Stimulated activated CD8-positive, alpha-beta memory T cell treated with anti-CD3 and anti-CD28 coated beads, Interleukin-7, amount 100 ng/mL, for 4 hours (primary cell): ENCODE measurements at places on chromosomes 5 and 9.

- no peak for DNase-seq
Measured at GRCh38 chr5:149937610-149938009, 7.0 kb downstream of the PDE6A start.

GRCh38 chr9:85292261-85292660, 449.5 kb downstream of the AGTPBP1 start:
- DNase-seq: no peak

GRCh38 chr9:129394061-129394885, 216.2 kb upstream of the IER5L start:
- no peak for DNase-seq

DNA sequence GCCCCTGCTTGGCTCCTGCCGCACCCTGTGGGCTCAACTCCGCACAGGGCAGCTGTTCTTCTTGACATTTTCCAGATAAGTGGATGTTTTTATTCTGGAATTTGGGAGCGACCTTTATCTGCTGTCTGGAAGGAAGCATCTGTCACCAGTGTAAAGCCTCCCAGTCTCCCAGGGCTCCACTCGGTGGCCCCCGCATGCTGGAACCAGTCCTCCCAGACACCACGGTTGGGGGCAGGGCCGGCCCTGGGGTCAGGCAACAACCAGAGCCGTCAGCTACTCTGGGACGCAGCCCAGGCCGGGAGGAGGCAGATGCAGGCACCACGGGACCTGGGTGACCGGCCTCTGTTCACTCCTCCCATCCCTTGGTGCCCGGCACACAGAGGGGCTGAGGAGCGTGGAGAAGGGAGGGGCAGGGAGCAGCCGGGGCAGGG, 92.8 kb upstream of the ADAMTS2 start:
- DNase-seq: no peak

GRCh38 chr9:127300886-127301447, 36.4 kb downstream of the GARNL3 start:
- DNase-seq: no peak

- no peak for DNase-seq
Measured at GRCh38 chr9:21615446-21615845, 133.3 kb upstream of the IFNE start.

GRCh38 chr9:79945016-79945415, 373.3 kb downstream of the TLE4 start:
- DNase-seq: no peak

GRCh38 chr5:81513982-81514381, 120.0 kb upstream of the ACOT12 start:
- DNase-seq: no peak

DNA sequence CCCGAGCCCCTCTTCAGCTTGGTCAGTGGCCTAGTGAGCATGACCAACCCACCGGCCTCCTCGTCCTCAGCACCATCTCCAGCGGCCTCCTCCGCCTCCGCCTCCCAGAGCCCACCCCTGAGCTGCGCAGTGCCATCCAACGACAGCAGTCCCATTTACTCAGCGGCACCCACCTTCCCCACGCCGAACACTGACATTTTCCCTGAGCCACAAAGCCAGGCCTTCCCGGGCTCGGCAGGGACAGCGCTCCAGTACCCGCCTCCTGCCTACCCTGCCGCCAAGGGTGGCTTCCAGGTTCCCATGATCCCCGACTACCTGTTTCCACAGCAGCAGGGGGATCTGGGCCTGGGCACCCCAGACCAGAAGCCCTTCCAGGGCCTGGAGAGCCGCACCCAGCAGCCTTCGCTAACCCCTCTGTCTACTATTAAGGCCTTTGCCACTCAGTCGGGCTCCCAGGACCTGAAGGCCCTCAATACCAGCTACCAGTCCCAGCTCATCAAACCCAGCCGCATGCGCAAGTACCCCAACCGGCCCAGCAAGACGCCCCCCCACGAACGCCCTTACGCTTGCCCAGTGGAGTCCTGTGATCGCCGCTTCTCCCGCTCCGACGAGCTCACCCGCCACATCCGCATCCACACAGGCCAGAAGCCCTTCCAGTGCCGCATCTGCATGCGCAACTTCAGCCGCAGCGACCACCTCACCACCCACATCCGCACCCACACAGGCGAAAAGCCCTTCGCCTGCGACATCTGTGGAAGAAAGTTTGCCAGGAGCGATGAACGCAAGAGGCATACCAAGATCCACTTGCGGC, 1.8 kb downstream of the EGR1 start:
- peak; percentile 10 for DNase-seq

DNA sequence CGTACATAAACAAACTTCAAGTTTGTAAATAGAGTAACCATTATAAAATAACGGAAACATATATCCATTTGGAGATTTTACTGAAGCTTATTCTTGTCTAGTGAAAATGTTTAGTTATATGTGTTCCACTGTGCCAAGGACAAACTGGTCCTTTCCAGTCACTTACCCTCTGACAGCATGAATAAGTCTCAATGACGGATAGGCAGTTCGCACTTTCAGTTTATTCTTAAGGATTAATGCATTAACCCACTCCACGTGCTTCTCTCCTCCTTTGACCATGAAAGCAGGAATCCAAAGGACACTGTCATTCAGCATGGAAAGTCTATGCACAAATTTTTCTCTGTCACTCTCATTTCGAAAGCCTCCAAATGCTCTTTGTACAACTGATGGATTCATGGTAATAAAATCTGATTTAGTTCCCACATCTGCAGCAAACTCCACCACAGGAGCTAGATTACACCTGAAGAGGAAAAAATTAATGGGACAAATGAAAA, 47.1 kb downstream of the ST8SIA4 start:
- DNase-seq: no peak

GRCh38 chr5:8700222-8700621, 831.3 kb downstream of the MTRR start:
- no peak for DNase-seq

- DNase-seq: peak; percentile 24
Measured at GRCh38 chr9:134396258-134396742, 70.0 kb downstream of the RXRA start.

- no peak for DNase-seq
Measured at GRCh38 chr5:23635938-23636337, 128.5 kb downstream of the PRDM9 start.

DNA sequence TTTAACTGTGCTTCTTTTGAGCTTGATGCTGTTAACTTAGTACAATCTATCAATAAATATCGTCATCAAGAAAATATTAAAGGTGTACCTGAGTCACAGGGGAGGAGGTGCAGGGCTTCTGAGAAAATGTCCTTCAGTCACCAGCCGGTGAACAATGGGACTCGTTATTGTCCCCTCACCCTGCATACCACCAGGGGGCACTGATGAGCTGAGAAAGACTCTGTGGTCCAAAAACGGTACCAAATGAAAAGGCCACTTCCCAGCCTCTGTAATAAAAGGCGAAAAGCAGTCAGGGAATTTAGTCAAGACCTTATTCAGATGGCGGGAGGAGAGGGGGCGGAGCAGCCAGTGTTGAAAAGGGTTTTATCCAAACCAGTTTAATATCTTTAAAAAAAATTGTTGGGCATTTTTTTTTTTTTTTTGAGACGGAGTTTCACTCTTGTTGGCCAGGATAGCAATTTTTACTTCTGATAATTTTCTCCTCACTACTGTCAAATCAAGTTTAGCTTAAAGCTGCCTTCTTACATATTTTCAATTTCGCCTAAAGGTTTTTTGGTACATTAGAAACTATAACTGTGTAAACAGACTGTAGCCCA, 271.9 kb upstream of the ADAMTS16 start:
- DNase-seq: no peak

DNA sequence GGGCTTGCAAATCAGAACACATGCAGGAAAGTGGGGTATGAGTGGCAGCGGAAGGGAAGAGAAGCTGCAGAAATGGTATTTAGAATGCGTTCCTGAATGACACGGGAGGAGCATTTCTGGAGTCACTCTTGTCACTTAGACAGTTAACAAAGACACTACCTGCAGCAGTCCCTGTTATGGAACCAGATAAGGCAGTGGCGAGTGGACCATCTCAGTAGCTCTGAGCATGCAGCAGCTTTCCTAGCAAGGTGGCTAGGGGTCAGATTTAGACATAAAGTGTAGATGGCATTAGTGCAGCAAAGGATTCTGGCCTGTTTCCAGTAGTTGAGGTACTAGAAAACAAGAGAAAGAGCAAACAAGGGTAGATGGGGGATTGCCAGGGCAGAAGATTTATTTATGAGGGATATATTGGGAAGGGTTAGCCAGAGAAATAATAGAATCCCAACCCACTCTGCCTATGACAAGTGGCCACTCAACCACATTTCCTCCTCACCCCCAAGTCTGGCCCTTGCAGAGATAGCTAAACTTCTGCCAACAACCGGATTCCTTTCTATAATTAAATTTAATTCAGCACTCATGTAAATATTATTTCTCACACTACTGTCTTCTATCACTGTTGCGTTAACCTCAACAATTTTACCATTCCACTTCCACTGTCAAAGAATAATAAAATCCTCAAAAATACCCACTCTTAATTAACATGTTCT, 201.6 kb downstream of the DCP2 start:
- DNase-seq: no peak

DNA sequence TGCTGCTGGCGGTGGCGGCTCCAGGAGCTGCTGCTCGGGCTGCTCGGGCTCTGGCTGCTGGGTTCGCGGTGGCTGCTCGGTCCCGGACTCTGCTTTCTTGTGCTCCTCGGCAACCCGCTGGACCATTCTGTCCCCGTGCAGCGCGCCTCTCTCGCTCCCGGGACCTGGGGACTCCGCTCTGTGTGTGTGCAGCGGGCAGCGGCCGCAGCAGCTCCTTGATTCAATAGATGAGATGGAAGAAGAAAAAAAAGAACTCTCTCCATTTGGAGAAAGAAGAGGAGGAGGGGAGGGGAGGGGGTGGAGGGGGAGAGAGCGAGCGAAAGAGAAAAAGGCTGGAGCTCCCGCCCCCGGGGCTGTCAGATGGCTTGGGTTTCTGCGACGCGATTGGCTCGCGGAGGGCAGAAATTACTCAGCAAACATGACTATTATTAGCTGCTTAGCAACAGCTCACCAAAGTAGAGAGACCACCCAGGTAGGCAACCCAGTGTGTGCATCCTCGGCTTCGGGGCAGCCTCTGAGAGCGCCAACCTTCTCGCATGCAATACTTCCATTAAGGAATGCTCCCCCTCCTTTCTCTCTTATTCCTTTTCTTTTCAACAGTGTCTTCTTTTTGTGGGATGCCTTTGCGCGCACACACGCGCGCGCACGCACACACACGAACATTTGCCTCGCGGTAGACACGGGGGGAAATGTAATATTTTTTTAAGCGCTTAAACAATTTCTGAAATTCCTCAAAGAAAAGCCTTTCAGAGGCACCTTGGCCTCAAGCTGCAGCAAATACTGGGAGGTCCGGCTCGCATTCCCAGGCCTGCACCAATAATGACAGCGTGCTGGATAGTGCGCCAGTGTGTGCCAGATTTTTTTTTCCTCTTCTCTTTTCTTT, 7.6 kb downstream of the PTCH1 start:
- DNase-seq: peak; percentile 69

- no peak for DNase-seq
Measured at GRCh38 chr5:2895876-2896275, 144.4 kb upstream of the IRX2 start.

- no peak for DNase-seq
Measured at GRCh38 chr9:38048316-38048969, 20.6 kb downstream of the SHB start.

GRCh38 chr9:68437785-68438184, 81.4 kb downstream of the PGM5 start:
- DNase-seq: no peak

DNA sequence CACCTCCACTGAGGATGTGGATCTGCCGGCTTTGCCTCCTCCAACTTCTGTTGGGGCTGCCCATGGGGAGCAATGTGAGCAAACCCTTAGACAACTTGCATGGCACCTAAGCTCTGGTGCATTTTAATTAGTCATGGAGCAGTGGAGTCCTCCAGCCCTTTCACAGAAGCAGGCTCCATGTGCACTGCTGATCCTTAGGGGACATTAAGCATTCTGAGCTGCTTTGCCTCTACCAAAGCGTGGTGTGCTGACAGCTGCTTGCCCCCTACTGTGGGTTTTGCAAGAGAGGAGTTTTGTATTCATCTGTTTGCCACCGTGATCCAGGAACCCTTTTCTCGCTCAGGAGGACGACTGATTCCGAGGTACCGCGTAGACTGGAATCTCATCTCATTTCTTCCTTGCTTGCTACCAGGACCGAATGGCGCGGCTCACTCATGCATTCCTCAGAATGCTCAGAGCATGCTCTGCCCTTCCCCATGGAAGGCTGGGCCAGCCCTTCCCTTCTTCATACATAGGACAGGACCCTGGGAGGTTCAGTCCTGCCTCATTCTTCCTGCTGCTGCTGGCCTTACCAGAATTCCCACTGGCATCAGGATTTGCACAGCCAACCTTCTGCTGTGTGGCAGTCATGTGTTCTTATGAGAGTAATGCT, 432.5 kb downstream of the GADD45G start:
- no peak for DNase-seq

GRCh38 chr5:88813805-88814575, 69.0 kb downstream of the MEF2C start:
- no peak for DNase-seq

DNA sequence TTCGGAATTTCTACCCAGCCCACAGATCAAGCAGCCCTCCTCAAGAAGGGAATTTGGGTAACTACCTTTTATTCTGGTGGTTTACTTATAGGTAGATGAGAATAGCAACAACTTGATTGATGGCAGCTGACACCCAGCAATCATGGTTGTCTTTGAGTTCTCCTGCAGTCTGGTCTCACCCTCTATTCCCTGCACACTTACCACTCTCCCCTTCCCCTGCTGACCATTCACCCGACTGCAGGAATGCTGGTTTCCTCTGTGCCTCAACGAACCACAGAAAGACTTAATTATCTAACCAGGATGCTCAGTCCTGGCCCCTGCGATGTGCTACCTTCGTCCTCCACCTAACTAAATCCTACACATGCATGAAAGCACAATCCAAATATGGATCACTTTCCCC, 243.0 kb downstream of the RFK start:
- DNase-seq: no peak

GRCh38 chr5:135662061-135662481, 83.3 kb upstream of the CXCL14 start:
- DNase-seq: no peak

- no peak for DNase-seq
Measured at GRCh38 chr5:175750511-175750931, 92.7 kb downstream of the HRH2 start.

DNA sequence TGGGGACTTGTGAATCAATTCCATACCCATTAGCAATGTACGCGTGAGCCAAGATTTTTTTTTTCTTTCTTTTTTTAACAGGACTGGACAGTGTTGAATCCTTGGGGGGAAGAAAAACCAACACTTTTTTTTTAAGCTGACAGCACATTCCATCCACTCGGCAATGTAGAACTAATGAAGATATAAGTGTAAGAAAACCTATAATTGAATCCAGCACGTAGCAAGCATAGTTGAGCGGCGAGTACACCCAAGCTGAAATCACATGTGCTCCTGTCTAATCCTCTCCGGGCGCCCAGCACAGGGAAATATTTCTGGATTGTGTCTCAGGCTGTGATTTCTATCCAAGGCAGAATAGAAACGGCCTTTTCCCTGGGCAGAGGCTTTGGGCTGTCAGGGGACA, 118.2 kb downstream of the BOD1 start:
- no peak for DNase-seq

- no peak for DNase-seq
Measured at GRCh38 chr5:93280518-93280917, 300.5 kb downstream of the NR2F1-AS1 start.

GRCh38 chr5:34552686-34553085, 103.4 kb upstream of the RAI14 start:
- no peak for DNase-seq
